ENCODE measurements at places on chromosomes 12 and 14. TPM values are rescaled to one million over a fixed set of nuclear protein-coding genes. Genes with fewer than 3 reads are reported as not detected.

The OR4E2 gene
- total RNA-seq = not detected

The PRH2 gene
- 0.48 TPM for total RNA-seq

The LRTM2 gene
- not detected for total RNA-seq

The TAS2R50 gene
- 0.13 TPM for total RNA-seq

The SOCS2 gene
- 34.9 TPM for total RNA-seq

The INSM2 gene
- not detected for total RNA-seq

The TPPP2 gene
- total RNA-seq = not detected

The LETMD1 gene
- total RNA-seq = 125 TPM

The MYO1A gene
- total RNA-seq = not detected

The BCL11B gene
- total RNA-seq = 0.13 TPM

The GZMB gene
- not detected for total RNA-seq

The ENDOU gene
- total RNA-seq = not detected

The DIO2 gene
- total RNA-seq = 1.4 TPM

The GLT1D1 gene
- total RNA-seq = not detected

The KLHL33 gene
- total RNA-seq = not detected

The TMEM132C gene
- total RNA-seq = under 0.01 TPM

The SAMD15 gene
- 0.39 TPM for total RNA-seq

The LIN7A gene
- 7.5 TPM for total RNA-seq
